Activated naive CD4-positive, alpha-beta T cell (primary cell): ENCODE measurements at places on chromosomes 1 and 21.

- no peak for DNase-seq
These were observed 129.6 kb downstream of the SYT2 start for GRCh38 chr1:202580619-202581018.

DNA sequence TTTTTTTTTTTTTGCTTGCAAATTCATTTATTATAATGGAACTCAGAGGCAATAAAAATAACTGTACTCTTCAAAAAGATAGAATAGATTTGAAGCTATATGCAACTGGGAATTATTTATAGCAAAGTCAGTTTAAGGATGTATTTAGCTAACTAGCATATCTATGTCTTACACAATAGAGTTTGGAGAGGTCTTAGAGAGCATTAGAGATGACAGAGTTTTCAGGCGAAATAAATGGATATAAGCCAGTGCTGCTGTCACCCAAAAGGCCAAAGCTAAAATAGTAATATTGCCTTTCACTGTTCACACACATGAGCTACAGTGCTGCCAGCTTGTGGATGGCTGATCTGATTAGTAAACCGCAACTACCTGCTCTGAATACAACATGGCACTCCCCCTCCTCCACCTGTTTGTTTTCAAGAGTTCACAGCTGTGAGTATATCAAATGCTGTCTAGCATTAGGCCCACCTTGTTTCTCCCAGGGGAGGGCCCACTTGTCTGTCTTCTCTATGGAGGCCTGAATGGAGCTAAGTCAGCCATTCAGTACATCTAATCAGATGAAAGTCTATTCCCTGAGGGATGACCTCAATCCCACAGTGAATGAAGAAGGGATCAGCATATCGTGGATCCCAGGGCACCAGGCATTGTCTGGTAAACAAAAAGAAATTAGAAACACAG is 25.2 kb upstream of the SSX2IP start:
- DNase-seq: no peak

DNA sequence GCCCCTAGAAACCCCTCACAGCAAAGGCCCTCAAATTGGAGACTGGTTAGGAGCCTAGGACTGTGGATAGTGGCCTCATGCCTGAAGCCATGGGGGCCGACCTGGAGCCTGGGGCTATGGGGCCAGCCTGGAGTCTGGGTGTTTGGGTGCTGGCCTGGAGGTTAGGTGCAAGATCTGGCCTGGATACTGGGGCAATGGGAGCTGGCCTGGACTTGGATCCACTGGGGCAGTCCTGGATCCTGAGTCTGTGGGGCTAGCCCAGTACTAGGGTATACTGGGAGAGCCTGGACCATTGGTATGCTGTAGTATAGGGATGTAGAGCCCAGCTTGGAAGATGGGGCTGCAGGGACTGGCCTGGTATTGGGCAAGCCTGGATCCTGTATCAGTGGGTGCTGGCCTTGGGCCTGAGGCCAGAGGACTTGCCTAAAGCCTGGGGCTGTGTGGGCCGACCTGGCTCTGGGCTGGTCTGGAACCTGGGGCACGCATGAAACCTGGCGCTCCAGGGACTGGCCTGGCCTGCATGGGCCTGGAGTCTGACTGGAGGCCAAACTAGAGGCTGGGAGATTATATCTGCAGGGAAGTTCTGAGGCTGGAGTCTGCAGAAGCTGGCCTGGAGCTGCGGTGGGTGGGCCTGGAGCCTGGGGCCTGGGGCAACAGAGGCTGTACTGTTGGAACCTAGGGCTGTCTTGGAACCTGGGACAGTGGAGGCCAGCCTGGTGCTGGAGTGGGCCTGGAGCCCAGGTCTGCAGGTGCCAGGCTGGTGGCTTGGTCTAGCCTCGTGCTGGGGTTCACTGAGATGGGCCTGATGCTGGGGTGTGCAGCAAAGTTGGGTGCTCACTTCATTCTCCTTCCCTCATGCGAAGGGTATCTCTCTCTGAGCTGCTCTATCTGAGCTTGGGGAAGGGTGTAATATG is 12.6 kb upstream of the DENND1B start:
- DNase-seq: no peak

- DNase-seq: no peak
These were observed 1.2 kb downstream of the CEP170 start for GRCh38 chr1:243253926-243254232.

DNA sequence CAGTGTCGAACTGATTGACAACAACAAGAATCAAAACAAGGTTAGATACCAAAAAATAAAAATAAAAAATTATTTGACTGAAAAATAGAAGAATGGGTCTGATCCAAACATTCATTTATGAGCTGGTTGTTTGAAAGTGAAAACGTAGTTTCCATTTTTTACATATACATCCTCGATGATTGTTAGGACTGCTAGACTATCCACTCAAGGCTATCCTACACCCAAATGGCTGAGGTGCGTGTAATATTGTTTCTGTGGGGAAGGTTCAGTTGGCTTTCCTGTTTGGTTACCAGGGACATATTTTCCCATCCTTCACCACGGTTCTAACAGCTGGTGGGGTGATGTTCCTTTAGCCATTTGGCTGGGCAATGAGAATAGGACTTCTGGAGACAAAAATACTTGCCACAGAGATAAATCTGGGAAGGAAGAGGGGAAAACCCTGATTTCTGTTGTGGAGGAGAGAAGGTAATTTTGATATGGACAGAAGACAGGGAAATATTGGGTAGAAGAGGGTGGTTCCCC is 66.3 kb downstream of the MAP3K7CL start:
- DNase-seq: no peak

DNA sequence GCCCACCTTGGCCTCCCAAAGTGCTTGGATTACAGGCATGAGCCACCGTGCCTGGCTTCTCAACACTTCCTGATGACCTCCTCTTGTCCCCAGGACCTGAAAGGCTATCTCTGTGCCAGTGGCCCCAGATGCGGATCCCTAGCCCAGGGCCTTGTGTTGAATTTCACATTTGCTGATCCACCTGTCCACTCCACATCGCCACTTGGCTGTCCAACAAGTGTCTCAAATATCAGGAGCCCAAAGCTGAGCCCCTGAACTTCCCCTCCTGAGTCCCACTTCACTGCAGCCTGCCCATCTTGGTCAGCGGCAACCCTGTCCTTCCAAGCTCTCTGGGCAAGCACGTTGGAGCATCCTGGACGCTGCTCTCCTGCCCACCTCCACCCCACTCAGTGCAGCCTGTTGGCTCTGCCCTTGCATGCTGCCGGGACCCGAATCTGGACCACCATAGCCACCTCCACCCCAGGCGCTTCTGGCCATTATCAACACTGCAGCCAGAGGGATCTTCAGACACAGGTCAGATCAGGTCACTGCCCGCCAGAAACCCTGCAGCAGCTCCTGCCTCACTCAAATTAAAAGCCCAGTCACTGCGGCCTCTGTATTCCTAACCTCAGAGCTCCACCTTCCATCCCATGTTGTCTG is 352.5 kb upstream of the VAMP3 start:
- no peak for DNase-seq

DNA sequence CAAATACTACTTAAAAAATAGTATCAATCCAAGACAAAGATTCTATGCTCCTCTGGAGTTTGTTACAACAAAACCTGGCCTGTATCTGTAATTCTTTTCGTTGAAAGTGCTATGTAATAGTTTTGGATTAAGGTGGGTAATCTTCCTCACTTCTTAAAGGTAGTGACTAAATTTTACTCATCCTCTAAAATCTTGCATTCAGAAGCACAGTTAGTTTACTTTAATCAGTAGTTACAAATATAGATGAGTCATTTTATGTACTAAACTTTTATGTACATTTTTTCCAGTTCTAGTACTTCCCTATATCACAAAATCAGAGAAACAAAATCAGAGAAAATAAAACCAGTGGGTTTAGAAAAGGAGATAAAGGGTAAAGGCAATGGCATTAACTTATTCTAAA is 51.3 kb downstream of the ZNHIT6 start:
- no peak for DNase-seq

GRCh38 chr1:111054656-111055055 is 85.2 kb downstream of the DRAM2 start:
- DNase-seq: no peak

DNA sequence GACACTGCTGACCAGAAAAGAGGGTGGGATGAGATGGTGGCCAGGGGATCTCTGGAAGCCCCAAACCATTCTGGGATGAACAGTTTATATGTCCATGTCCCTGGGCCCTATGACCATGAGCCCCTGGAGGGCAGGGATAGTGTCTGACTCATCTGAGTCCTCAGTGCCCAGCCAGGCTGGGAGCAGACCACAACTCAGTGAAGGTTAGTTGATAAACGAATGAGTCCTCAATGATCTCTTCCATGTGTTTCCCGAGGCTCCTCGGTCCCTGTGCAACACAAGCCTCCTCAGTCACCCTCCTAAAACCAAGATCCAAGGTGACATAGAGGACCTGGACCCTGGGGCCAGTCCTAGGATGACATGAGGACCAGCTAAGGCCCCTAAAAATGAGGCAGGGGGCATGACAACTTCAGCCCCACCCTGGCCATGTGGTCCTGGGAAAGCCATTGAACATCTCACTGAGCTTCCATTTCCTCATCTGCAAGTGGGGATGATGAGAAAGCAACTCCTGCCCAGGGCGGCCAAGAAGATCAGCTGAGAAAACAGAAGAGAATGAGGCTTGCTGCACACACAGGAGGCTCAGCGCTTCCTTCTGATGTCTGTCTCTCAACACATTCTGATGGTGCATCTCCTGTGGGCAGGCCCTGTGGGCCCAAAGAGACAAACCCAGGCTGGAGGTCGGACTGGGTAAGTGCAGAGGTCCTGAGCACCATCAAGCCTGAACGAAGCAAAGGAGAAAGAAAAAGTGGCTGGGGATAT is 86.3 kb downstream of the GLIS1 start:
- DNase-seq: no peak

DNA sequence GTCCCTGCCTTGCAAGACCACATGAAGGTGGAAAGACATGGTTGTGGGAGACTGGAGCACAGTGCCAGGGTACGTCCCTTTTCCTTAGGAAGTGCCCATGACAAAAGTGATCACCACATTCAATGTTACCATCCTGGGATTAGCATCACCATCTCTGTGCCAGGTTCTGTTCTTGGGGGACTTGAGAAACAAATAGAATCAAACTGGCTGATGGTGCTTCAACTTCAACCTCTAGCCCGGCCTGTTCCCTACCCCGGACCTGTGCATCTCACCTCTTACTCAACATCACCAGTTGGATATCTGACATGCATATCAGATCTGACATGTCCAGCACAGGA is 153.3 kb downstream of the GRIK3 start:
- no peak for DNase-seq

DNA sequence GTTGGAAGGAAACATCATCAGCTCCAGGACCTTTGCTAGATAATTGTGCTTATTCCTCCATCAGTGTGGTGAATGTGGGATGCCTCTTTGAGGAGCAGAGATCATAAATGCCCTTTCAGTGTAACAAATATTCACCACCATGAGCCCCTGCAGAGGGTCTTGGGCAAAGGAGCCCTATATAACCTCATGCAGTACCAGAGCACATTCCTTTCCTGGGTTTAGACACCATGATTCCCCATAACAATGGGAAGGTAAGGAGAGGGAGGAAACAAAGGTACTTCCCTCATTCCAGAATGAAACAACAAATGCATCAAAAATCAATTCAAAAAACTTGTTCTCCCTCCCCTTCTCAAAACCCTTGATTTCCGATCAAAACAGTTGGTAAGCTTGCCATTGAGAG is 103.4 kb upstream of the PROX1 start:
- no peak for DNase-seq

- no peak for DNase-seq
These were observed 77.7 kb upstream of the ADAM30 start for GRCh38 chr1:119974013-119974412.

GRCh38 chr1:159802111-159802510 is at the start of gene FCRL6:
TSS of gene FCRL6 (plus strand) at chr1:159802360. CDS start at chr1:159802425, 65 bp downstream.
- DNase-seq: no peak

DNA sequence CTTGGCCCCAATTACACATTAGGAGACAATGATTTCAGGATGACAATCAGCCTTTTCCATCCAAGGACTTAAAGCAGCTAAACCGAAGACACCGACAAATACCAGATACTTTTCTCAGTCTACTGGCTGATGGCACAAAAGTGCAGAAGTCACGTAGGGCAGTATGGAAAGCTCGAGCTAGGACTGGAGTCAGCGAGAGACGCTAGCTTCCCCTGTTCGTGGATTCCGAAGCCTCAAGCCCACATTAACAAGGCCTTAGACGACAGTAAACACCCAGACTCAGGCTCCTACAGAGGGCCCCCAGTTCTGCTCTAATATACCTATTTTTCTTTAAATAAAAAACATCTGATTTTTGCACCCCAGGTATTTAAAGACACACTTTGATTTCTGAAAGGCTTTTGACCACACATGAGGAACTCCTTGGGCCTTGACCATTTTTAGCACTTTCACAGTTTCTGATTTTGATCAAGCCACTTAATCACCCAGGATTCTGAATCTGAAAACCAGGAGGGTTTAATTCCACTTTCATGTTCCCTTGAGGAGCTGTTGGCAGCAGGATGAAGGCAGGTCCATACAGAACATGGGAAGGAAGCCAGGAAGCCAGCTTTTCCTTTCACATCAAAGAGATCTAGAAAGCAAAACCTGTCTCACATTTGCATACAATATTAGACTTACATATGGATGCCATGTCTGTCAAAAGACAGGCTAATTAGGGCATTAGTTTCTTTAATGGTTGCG is 204.1 kb downstream of the GABPA start:
- DNase-seq: no peak

- no peak for DNase-seq
These were observed 142.0 kb upstream of the COA6 start for GRCh38 chr1:234231061-234231892.
